ENCODE measurements at places on chromosomes 3 and 15.

DNA sequence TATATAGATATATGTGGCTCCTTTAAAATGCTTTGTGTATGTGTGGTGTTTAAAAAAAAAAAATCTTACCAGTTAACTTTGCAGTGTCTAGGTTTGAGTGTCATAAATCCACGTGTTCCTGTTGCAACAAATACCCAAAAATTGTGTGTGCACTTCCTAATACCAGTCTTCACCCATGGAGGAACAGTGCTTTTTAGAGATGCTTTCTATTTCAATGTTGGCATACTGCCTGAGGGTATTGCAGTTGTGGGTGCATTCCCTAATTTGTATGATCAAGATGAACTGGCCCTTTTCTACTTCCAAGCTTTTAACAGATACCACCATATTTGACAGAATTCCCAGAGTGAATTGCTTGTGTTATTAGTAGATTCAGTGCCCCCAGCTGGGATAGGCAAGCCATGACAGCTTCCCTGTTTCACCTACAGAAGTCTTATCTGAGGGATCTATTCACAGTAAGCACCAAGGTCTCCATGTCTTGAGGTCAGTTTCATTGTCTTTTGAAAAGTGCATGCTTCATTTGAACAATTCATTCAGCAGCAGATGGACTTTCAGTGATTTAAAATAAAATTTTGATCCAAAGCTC is 68.9 kb upstream of the GOLGA6B start:
- DNase-seq = peak; percentile 16

DNA sequence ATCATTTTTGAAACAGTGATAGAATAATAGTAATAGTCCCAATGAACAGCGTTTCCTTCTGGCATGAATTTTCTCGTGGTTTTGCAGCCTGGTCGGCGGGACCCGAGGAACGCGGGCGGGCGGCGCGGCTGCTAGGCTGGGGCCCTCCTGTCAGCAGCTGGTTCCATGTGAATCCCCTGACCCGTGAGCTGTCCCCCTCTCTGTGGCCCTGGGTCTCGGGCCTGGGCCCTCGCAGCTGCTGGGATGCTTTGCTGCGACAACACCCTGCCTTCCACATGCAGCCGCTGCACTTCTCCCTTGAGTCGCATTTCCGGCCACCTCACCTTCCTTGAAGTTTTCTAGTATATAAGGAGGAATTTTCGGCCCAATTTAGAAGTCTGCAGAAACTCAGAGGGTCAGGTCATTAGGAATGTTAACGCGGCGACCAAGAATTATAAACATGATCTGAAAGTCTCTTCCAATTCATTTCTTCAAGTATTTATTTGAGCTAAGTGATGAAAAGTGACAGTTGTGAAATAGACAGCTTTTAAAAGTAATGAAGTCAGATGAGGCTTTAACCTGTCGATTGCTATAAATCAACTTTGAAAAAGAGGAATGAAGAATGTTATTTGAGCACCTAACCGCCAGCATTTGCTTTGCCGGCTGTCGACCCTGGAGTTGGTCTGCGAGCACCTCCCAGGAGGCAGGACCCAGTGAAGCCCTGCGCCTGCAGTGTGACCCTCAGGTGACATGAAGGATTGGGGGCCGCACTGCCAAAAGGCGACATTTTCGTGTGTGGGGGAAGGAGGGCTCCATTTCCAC is 27.7 kb downstream of the NR2F2 start:
- no peak for DNase-seq

DNA sequence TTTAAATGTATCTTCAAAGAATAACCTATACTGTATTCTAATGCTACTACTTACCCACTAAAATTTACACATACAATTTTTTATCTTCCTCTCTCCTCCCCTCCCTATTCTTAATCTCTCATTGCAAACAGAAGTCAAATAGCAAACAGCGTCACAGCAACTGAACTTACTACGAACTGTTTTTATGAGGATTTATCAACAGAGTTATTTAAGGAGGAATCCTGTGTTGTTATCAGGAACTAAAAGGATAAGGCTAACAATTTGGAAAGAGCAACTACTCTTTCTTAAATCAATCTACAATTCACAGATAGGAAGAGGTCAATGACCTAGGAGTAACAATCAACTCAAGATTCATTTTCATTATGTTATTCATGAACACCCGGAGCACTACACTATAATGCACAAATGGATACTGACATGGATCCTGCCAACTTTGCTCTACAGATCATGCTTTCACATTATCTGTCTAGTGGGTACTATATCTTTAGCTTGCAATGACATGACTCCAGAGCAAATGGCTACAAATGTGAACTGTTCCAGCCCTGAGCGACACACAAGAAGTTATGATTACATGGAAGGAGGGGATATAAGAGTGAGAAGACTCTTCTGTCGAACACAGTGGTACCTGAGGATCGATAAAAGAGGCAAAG is 984 bp downstream of the FGF7 start:
- DNase-seq = peak; percentile 15

- DNase-seq = no peak
Measured at GRCh38 chr15:91624353-91624968, 229.0 kb upstream of the SLCO3A1 start.

- DNase-seq = peak; percentile 25
Measured at GRCh38 chr15:52567871-52568600, 794 bp downstream of the ARPP19 start.

DNA sequence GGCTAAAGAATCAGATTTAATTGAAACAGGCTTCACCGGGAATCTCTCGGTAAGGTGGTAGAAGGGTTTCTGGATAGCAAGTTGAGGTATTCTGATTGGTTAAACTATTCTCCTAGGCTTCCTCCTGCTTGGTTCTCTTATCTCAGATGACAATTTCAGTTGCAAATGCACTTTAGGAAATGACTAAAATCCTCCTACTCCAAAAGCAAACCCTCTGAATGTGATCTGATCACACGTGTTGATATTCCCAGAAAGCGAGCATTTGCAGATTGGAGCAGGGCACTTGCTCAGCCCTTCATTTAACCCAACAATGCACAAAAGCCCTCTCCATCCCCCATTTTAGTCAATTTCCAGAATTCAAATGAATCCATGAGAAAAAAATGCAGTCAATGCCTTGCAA is 55.6 kb upstream of the ICE2 start:
- no peak for DNase-seq

DNA sequence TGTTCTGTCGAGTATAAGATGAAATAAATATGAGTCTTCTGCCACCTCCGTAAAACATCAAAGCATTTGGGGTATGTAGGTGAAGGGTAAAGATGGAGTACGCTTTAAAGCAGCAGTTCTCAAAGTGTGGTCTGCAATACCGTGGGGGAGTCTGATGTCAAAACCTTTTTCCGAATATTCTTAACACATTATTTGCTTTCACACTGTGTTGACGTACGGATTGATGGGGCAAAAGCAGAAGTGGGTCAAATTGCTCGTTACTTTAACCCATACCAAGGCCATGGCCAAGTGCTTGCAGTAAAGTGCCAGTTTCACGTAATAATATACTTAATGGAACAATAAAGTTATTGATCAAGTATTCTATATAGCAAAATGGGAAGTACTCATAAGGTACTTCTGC is 36.3 kb downstream of the PAK2 start:
- no peak for DNase-seq

DNA sequence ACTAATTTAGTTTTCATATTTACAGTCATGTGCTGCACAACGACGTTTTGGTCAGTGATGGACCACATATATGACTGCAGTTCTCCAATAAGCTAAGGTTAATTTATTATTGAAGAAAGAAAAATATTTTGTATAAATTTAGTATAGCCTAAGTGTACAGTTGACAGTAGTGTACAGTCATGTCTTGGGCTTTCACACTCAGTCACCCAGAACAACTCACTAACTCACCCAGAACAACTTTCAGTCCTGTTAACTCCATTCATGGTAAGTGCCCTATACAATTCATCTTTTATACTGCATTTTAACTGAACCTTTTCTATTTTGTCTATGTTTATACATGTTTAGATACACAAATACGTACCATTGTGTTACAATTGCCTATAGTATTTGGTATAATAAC is 3.8 kb upstream of the GABRR3 start:
- no peak for DNase-seq

DNA sequence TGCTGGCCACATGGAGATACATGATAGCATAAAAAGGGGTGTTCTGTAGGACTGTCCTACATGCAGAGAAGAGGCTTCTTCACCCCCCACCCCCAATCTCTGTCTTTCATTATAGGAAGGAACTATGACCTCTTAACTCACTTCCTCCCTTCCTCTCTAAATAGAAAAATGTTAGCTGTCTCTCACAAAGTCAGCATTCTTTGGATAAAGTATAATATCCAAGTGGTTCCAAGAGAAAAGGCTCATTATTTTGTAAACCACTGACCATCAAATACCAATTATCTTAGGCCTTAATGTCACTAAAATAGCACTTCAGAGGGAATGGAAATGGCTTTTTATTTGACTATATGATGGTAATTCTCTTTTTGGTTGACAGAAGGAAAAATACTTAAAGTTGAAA is 95.3 kb upstream of the SLC2A2 start:
- no peak for DNase-seq

DNA sequence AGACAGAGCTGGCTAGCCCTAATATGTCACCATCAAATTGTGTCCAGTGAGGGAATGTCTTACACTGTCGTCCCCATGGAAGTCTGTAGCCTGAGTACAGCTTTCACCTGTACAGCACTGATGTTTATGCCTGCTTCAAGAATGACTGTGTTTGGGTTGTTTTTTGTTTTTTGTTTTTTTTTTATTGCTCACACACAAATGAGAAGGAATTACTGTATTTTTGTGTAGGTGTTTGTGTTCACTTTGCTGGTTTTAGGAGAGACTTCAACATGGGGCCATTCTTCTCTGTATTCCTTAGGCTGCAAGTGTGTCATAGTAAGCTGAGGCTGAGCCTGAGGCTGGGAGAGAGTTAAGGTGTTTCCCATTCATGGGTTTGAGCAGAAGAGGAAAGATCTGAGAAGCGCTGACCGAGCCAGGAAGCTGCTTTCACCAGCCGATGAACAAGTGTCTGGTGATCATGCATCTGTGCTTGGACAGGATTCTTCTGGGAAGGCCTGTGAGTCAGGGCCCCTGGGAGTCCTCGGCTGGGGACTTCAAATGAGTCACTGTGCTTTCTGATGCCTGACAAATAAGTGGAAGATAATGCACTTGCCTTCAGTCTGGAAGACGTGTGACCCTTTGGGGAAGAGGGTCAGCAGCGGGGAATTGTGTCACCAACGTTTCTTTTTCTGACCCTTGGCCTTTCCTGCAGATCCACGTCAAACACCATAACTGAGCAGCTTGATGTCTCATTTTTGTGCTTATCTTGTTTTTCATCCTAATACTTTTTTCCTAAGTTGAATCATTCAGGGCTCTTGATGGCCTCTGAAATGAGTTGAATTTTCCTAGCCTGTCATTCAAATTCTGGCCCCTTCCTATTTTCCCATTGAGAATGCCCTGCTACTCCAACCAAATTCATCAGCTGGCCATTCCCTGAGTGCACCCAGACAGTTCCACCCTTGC is 36.7 kb upstream of the ZBTB38 start:
- DNase-seq = peak; percentile 98

GRCh38 chr3:148901987-148902791 is 37.1 kb downstream of the CPA3 start:
- DNase-seq = peak; percentile 91

DNA sequence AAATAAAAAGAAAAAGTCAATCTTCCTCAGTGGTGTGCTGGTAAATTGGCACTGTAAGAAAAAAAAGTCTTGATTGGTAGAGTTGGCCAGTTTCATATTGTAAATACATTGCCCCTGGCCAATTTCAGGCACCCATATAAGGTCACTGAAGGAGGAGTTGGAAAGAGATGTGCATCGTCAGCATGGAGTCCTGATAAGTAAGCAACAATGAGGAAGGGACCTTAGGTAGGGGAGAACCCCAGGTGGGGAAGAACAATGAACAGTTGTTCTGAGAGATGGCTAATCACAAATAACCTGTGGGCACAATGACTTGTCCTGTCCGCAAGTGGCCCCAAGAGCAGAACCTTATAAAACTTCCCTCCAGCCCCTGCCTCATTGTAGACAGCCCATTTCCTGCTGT is 8.6 kb upstream of the CYP8B1 start:
- DNase-seq = no peak

GRCh38 chr15:74884428-74885223 is 5.2 kb upstream of the MPI start:
- peak; percentile 34 for DNase-seq

GRCh38 chr3:76310089-76310488 is 524.7 kb upstream of the ZNF717 start:
- no peak for DNase-seq

DNA sequence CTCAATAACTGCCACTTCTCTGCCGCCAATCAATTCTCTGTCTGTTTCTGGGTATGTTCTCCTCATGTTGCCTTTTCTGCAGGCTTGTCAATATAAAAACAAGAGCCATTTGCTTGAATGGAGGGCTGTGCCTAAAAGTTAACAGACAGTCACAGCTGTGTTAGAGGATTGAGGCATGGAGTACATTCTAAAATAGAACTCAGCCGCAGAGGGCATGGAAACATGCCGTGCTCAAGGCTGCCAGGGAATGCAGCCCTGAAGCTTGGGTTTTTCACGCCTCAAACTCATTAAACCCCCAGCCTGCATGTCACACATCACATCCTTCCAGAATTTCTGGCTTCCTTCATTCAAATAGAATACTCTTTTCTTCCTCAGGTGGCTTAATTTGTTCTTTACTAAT is 166.6 kb downstream of the TPRG1 start:
- no peak for DNase-seq

GRCh38 chr15:85112997-85113396 is 131.3 kb downstream of the PDE8A start:
- DNase-seq = no peak

DNA sequence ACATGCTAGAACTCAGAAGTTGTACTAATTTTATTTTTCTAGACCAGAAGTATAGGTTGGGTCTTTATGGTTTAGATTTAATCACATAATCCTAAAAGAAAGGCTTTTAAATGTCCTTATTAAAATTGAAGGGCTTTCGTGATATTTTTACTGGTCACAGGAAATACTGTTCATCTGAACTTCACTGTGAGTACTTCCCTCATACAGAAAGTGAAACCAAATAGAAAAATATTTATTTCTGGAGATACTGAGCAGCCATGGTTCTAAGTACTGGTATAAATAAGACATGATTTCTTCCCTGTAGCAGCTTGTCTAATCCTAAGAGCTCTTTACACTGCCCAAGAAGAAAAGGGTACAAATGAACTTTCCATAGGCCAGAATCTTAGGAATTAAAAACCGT is 2.0 kb downstream of the SNRK start:
- DNase-seq = no peak

DNA sequence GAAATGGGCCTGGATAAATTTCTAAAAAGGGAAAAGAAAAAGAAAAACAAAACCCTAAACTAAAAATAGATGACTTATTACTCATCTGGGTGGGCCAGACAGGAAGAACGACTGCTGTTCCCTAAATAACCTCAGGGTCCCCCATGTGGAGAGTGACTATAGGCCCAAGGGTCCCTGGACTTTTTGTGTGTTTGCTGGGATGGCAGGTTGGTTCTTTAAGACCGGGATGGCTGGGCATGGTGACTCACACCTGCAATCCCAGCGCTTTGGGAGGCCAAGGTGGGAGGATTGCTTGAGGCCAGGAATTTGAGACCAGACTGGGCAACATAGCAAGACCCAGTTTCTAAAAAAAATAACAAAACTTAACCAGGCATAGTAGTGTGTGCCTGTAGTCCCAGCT is 43.8 kb upstream of the TRA2B start:
- peak; percentile 43 for DNase-seq

- no peak for DNase-seq
Measured at GRCh38 chr3:151210676-151211381, 7.8 kb upstream of the GPR171 start.
